Kidney epithelial cell (primary cell): ENCODE measurements at places on chromosomes 1 and 21. TPM values are rescaled to one million over a fixed set of nuclear protein-coding genes. Genes with fewer than 3 reads are reported as not detected.

The RPE65 gene
- total RNA-seq = not detected in 2 replicates

The NKAIN1 gene
- 2.7 and 4.4 TPM in 2 replicates for total RNA-seq

DNA sequence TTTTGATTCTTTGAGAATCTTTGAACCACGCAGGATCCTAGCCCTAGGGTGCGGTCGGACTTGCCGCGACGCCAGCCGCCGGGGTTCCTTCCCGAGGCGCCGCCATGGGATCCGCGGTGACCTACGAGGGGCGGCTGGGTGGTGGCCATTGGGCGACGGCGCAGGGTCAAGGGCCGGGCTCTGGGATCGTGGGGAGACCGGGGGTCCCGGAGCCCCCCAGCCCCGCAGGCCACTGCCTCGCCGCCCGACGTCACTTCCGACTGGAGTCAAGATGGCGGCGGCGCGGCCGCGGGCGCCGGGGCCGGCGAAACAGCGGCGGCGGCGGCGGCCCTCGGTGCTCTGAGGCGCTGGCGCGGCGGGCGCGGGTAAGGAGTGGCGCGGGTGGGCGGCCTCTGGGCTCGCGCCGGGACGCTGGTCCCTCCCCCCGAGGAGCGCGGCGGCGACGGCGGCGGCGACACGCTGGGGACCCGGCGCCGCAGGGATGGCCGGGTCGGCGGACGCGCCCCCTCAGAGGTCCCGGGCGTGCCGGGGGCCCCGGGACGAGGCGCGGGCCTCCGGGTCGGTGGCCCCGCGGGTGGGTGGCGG, at the start of gene PRDM2:
TSS of gene PRDM2 (plus strand) at position 253 of the 585 bp plus-strand sequence. CDS start 15,418 bp downstream, outside the sequence.
- DNase-seq = no peak

GRCh38 chr1:90753556-90753955, 36.5 kb upstream of the BARHL2 start:
- no peak for DNase-seq

- no peak for DNase-seq
Observed at GRCh38 chr1:197544553-197544952, 230.7 kb downstream of the DENND1B start.

DNA sequence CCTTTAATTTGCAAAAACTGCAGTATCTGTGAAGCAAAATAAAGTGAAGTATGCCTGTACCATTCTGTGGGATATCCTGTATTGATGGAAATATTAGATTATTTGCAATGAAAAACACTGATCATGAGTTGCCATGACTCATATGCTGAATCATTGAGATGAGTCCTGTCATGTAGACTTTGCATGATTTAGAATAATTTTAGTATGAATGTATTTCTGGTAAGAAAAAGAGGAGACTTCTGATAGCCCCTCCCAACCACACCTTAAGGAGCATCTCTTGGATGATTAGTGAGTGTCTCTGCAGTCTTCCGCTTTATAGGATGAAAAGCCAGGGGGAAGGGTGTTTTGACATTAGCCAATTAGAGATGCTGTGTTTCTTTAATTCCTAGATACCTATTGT, 55.2 kb upstream of the PTGS2 start:
- DNase-seq = no peak

- DNase-seq = no peak
Observed at GRCh38 chr1:15940110-15941043, 35.5 kb downstream of the ZBTB17 start.

The TIE1 gene
- total RNA-seq = 6.5 and 7.1 TPM in 2 replicates

The TFAP2E gene
- 0.67 and 0.75 TPM in 2 replicates for total RNA-seq

DNA sequence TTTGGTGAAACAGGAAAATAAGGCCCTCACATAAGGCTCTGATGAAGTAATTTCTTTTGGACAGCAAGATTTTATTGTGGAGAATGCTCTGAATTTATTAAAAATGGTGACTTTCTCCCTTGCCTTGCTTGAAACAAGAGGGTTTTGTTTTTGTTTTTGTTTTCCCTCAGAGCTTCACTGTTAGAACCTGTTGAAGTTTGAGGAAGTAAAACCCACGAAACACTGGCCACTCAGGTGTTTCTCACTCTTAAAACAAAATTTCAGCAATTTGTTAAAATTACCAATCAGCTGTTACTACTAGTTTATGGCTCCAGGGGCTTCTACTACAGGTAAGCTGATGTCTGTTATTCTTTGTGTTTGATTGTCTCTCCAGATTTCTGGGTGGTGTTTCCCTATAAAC, 112.6 kb upstream of the B3GALT2 start:
- DNase-seq = no peak

GRCh38 chr1:232367293-232367692, 262.6 kb downstream of the SIPA1L2 start:
- DNase-seq = no peak

The SPATA45 gene
- total RNA-seq = not detected in 2 replicates

- DNase-seq = no peak
Observed at GRCh38 chr21:45027241-45028196, 46.9 kb upstream of the ADARB1 start.

DNA sequence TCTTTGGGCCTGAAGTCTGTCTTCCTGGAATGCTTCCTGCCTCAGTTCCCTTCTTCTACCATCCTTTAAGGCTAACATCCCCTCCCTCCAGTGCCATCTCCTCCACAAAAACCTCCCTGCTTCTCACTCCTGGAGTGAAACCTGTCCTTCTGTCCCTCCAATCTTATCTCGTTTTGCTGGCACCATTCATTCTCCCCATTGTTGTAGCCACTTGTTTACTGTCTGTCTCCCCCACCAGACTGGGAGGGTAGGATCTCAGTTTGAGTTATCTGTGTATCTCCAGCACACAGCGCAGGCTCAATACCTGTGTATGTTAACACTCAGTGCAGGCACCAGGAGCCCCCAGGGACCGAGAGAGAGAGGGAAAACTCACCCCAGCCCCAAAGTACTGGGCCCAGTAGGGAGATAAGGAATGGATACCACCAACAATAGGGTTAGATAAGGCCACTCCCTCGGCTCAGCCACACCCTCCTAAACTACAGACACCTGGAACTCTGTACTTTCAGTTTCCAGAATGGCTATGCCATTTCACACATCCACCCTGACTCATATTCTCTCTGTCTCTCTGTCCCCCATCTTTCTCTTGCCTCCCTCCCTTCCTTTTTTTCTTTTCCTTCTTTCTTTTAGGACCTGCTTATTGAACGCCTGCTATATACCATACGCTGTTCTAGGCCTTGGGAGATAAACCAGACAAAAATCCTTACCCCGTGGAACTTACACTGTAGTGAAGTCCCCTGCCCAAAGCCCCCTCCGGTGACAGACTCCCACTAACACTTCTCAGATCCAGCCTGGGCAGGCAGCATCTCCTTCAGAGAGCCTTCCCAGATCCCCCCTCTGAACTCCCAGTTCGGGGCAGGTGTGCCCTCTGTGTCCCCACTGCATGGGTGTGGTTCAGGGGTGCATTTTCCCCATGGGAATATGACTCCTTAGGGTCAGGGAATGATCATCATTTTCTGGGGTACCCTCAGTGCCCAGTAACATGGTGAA, 3.3 kb upstream of the SSBP3 start:
- no peak for DNase-seq

GRCh38 chr1:213744780-213745179, 243.0 kb upstream of the PROX1 start:
- DNase-seq = no peak

GRCh38 chr1:156303241-156303640, 4.1 kb upstream of the VHLL start:
- DNase-seq = no peak

DNA sequence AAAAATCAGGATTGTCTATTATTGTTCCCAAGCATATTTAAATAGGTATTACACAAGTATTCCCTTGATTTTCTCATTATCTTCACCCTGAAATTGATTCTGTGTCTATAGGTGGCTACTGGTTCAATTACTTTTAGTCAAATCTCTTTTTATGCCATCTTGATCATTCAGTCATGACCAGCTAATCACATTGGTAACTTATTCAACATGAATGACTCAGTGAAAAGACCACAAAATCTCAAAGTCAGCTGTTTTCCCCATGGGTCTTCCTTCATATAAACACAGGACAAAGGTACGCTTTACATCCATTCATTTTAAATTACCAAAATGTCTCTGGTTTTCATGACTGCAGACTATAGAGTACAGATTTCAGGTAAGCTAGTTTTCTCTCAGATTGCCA, 23.7 kb upstream of the NRIP1 start:
- peak; percentile 37 for DNase-seq

- peak; percentile 67 for DNase-seq
Observed at GRCh38 chr1:21573971-21574465, 64.8 kb downstream of the ALPL start.

GRCh38 chr1:81437649-81438048, 363.1 kb upstream of the ADGRL2 start:
- no peak for DNase-seq

The C1orf226 gene
- 3.7 and 3.9 TPM in 2 replicates for total RNA-seq

The MCOLN3 gene
- 11.6 and 13.6 TPM in 2 replicates for total RNA-seq

DNA sequence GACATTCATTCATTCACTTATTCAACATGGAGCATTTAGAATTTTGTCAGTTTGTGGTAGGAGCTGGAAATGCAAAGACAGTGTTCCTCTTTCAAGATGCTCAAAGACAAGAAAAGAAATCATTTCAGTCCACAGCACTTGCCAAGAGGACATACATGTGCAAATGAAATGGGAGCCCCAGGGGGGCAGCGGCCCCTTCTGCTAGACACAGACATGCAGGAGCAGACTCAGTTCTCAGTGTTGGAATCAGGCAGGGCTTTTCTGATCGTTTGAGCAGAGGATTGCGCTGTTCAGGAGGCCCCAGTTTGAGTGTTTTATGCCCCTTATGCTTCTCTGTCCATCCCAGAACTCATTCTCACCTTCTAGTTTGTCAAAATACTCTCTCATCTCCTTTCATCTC, 35.6 kb upstream of the VASH2 start:
- no peak for DNase-seq

- DNase-seq = no peak
Observed at GRCh38 chr1:231972111-231972445, 345.5 kb downstream of the DISC1 start.

DNA sequence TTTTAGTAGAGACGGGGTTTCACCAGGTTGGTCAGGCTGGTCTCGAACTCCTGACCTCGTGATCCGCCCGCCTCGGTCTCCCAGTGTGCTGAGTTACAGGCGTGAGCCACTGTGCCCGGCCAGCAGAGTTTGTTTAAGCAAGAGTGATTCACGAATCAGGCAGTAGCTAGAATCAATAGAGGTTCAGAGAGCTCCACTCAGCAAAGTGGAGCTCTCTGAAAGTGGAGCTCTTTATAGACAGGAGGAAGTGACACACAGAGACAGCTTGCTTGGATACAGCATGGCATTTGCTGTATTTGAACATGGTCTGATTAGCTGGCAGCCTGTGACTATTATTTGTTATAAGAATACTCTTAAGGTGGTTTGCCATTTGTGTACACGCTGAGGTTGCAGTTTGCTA, 27.1 kb upstream of the CD34 start:
- DNase-seq = no peak

- no peak for DNase-seq
Observed at GRCh38 chr1:173038875-173039554, 11.7 kb downstream of the TNFSF18 start.

GRCh38 chr21:43031121-43031619, 44.5 kb downstream of the CBS start:
- no peak for DNase-seq

The HAPLN2 gene
- not detected in 2 replicates for total RNA-seq

GRCh38 chr1:88803444-88803843, 87.9 kb downstream of the GTF2B start:
- DNase-seq = no peak

The NR1I3 gene
- not detected in 2 replicates for total RNA-seq

- DNase-seq = no peak
Observed at GRCh38 chr1:201970334-201971159, 11.9 kb upstream of the RNPEP start.

The PRAMEF25 gene
- total RNA-seq = not detected in 2 replicates

DNA sequence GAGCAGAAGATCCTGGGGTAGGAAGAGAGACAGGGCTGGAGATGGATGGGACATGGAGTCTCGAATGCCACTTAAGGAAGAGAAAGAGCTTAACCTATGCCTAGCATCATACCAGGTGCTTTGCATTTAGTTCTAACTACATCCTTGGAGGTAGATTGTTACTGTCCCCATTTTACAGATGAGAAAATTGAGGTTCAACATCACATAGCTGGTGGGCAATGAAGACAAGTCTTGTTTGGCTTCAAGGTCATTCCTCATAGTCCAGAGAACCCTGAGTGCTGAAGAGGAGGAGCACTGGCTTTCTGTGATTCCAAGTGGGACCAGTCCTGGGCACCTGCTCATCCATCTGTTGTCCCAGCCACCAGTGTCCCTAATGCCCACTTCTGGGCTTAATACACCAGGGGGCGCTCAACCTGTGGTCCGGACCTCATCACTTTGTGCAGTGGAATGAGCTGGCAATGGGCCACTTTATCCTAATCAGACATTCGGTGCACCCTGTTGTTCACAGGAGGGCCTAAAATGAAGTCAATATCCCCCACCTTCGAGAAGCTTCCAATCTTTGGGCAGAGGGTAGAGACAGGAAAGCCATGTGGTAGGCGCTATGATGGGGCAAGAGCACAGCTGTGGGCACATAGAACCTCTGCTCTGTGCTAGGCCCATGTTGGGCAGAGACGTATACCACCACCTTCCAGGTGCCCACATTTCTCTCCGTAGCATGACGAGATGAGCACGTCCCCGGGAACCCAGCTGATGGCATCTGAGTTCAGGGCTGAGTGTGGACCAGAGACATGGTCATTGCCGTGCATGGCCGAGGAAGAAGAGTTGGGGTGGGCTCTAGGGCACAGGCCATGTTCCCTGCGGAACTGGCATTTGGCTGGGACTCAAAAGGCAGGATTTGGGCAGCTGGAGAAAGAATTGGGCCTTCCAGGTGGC, 9.2 kb downstream of the RPS6KA1 start:
- DNase-seq = no peak

The CHI3L2 gene
- total RNA-seq = 3.2 and 7.5 TPM in 2 replicates

- no peak for DNase-seq
Observed at GRCh38 chr1:15479654-15480347, 3.9 kb downstream of the CELA2B start.

DNA sequence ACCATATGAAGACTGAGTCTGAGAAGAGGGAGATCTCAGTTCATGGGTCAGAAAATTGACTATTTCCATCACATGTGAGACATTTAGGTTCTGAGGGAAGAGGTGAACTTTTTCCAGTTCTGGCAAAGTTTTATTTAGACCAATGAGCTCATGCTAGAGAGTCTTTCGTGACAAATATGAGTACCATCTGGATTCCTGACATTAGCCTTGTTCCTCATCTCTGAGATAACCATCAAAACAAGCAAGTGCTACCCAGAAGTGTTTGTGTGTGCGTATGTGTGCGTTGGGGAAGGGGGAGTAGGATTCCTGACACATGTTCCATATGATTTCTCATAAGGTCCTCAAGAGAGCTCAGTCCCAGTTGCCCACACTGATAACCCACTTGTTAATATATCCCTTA, 120.6 kb downstream of the FASLG start:
- no peak for DNase-seq

GRCh38 chr1:105260001-105260400, 1510.3 kb downstream of the AMY1C start:
- no peak for DNase-seq

The RHBG gene
- total RNA-seq = 0.55 TPM in 1 of 2 replicates, not detected in the other

The ITGB2 gene
- total RNA-seq = 6.9 and 9.1 TPM in 2 replicates
